ENCODE measurements at places on chromosomes 12 and 14.

DNA sequence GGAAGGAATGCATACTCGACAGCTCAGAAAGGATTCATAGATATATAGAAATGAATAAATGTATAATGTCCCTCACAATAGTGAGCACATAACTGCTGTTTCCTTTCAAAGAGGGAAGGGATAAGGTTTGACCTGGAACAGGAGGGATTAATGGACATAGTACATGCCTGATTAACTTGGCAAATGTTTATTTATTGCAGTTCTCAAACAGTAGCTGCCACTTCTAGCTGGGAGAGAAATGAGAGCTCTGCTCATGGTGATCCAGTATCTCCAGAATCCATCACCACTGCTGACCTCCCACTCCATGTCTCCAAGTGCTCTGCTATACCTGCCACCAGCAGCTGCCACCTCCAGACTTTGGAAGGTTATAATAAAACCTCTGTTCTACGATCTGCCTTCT is 108.1 kb downstream of the LRIG3 start:
- no peak for DNase-seq

GRCh38 chr12:63396135-63396534 is 245.1 kb upstream of the AVPR1A start:
- DNase-seq = no peak

GRCh38 chr14:63855281-63855680 is 2.5 kb downstream of the SYNE2 start:
- DNase-seq = no peak

GRCh38 chr12:124093297-124093696 is 120.3 kb downstream of the ZNF664 start:
- DNase-seq = no peak

- DNase-seq = no peak
Observed at GRCh38 chr12:99367181-99367580, 280.4 kb upstream of the GARIN6 start.

DNA sequence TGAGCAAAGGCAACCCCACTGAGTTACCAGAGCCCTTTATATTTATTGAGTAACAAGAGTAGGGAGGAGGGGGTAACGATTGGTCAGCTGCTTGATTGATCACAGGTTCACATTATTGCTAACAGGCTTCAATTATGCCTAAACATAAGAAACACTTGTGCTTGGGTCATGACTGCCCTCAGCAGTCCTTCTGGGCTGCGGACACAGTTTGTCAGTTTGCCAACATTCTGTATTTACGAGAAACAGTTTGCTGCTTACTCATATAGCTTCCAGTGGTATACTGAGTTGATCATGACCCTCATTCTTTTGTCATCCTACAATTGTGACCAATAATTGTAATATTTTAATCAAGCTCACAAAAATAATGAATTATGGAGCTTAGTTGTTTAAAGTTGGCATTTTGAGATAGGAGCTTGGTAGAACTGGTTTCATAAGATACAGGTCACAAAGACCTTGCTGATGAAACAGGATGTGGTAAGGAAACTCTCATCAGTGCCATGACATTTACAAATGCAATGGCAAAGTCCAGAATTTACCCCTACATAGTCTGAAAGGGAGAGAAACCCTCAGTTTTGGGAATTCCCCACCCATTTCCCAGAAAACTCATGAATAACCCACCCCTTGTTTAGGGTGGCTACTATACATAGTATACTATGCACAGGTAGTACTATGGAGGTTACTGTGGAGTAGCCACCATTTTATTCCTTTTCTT is 1421.0 kb upstream of the FLRT2 start:
- no peak for DNase-seq

GRCh38 chr14:21822109-21822508 is 148.5 kb upstream of the OR4E1 start:
- no peak for DNase-seq

- no peak for DNase-seq
Observed at GRCh38 chr12:15756822-15757221, 32.4 kb downstream of the EPS8 start.

Data from activated CD4-positive, alpha-beta T cell treated with anti-CD3 and anti-CD28 coated beads for 24 hours (primary cell).